ENCODE measurements at places on chromosomes 12 and 14.
A peak's percentile ranks its signal among the peaks of the same experiment; 100 is the strongest.

GRCh38 chr14:84217066-84217465 is 1312.9 kb upstream of the FLRT2 start:
- no peak for DNase-seq

DNA sequence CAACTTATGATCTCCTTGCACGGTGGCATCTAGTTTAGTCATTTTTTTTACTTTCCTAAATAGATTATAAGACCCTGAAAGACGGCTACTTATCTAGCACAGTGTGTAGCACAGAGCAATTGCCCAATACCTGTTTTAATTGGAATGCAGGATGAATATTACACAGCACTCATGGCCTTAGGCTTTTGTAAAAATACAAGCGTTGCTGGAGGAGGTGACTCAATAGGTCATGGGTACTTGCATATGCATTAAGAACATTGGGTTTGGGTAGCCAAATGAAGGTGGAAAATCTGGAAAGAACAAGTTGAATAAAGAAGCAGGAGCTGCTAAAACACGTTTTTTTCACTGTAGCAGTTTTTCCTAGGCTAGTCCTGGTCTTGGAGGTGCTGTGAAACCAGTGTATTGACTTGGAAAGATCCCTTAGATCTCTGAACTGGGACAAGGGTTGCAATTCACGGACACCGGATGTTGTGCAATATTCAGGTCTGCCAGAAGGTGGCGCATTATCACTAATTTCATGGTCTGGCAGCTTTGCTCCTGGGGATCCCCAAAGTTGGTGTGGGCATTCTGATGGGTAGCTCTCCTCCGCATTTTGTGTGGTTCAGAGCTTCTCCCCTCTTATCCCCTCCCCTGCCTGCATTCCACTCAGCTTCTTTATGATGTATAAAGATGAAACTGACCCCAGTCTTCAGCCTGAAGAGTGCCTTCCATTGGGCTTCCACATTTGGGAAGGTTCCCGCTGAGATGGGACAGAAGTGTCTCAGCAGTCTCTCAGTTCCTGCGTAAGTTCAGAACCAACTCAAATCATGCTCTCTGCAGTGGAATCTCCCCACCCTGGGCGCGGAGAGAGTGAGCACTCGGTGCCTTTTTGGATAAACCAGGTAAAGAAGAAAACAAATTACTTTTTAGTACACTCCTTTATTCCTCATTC is 278.3 kb downstream of the NRXN3 start:
- DNase-seq = peak; percentile 35

DNA sequence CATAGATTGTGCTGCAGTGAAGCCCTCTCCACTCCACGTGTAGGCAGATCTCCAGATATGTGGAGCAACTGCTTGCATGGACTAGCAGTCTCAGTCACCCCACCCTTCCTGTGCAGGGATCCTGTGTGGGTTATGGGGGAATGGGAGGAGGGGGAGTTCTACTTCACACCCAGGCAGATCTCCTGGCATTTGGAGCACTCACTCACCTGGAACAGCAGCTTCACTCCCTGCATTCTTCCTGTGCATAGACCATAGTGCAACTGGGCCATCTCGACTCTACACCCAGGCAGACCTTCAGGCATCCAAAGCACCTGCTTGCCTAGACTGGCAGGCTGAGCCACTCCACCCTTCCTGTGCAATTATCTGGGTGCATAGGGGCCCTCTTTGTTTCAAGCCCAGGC is 96.0 kb upstream of the PCED1B start:
- no peak for DNase-seq

GRCh38 chr14:20587489-20588154 is at the start of gene RNASE11:
TSS of gene RNASE11 (minus strand) at chr14:20588001.
- DNase-seq = no peak

DNA sequence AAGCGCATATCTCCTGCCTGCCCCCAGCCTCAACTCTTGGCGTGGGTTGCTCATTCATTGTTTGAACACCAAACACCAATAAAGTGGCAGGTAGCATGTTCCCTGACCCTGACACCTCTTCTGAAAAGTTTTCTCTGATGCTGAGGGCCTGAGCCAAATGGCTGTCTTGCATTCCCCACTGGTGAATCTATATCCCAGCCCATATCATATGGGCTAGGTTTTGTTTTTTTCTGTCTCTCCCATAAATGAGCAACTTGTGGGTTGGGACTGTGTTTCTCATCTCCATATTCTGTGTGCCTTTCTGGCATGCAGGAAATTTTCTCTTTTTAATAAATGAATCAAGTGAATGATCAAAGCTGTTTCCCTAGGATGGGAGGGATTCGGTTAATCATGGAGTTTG is 5.0 kb downstream of the MYO1A start:
- no peak for DNase-seq

DNA sequence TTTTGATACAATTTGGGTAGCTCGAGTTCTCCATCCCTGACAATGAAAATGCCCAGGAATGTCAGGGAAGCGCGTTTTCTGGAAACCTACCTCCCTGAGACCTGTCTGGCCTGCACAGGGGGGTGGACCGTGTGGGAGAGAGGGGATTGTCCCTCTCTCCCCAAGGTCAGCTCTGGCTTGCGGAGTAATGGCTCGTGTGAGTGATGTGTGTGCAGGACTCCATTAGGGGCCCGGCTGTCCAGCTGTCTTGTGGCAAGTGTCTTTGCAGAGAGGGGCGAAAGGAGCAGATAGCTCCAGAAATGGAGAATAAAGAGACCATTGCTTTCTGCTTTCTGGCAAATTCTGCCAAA is 215.3 kb downstream of the CHST11 start:
- DNase-seq = no peak

DNA sequence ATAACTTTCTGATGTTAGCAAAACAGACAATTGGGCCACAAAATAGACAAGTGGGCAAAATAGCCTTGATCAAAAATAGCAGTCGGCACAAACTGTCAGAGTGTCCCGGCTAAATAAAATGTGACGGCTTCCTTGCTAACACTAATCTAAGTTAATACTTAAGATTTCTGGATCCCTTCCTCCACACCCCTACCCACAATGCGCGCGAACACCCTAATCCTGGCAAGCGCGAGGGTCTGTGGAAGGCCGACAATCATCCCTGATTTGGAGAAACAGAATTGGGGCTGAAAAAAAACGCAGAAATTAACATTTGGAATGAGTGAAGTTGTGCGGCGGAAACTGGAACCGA is 489 bp downstream of the CEP290 start:
- no peak for DNase-seq

GRCh38 chr12:13233830-13234641 is 37.5 kb downstream of the EMP1 start:
- no peak for DNase-seq

DNA sequence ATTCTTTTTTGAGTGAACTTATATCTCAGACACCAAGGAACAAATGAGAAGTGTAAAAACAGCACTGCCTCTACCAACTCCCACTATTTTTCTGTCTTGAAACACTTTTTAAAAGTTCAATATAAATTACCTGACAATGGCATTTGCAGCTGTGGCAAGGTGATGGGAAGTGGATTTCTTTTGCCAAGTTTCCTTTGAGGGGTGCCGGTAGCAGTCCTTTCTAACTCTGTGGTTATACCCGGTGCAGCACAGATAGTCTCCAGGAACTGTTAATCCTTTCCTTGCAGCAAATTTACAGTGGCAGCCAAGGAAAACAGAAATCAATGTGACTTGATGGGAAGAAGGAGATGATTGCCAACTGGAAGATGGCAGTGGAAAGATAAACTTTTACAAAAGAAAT is 243.7 kb downstream of the BCAT1 start:
- no peak for DNase-seq

Data from NCI-H1417 treated with DMSO at 0.1 percent for 48 hours (cell line).